Lung microvascular endothelial cell (primary cell): ENCODE measurements at places on chromosomes 2 and 18. TPM values are rescaled to one million over a fixed set of nuclear protein-coding genes. Genes with fewer than 3 reads are reported as not detected.

DNA sequence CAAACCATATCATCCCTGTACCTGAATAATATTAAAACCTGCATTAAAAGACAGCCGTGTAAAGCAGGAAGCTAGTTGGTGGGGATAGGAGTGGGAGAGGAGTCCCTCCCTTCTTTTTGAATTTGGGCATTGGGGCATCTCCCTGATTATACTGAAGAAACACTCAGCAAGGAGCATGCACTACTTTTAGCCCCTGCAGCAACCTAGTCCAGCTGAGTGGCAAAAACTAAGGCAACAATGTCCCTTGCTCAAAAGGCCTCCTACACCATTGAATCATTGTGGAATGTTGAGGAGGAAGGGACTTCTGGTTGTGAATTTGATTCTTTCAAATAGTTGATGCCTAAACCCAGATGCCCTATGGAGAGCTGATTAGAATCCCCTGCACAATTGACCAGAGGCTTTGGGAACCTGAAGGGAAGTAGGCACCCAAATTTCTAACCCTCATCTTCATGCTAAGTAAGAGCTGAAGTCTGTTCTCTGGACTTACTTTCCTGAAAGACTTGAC lies 111.7 kb downstream of the DDX1 start:
- no peak for DNase-seq

Gene CNDP1
- not detected in 2 replicates for total RNA-seq

Gene KHK
- total RNA-seq, result 2.2 and 3.4 TPM in 2 replicates

Gene DSG4
- total RNA-seq, result not detected in 2 replicates

Gene RGPD4
- total RNA-seq, result not detected in 2 replicates
